D721Med (cell line): ENCODE measurements at places on chromosomes 4 and X.

DNA sequence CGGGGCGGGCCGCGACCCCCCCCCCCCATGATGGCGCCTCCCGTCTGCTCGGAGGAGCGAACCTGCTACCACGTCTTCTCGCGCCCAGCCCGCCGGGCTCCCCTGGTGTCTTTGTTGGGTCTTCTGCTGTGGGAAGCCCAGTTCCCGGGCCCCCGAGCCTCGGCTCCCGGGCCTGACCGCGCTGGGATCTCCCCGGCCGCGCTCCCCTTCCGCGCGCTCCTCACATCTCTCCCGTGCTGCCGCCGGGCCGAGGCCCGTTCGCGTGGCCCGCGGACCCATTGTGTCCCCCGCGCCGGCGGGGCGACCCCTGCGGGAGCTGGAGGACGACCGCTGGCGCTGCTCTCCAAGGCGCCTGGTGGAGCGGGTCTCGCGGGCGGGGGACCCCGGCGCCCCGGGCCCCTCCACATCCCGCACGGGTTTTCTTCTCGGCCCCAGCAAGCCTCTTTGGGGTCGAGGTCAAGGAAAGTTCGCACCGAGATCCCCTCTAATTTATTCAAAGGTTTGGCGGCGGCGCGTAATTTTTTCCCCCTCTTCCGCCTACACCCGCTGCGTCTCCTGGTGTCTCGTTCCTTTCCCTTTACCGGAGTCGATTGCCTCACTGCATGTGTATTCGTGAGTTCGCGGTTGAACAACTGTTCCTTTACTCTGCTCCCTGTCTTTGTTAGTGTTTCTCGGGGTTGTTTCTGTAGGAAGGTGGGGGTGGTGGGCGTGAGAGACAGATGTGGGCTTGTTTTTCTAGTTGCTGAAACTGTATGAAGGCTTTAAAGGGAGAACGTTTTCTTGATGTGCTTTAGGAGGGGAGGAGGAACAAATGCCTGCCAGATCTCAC is 770 bp downstream of the SMAD1 start:
- DNase-seq, result no peak

- no peak for DNase-seq
Observed at GRCh38 chrX:41245641-41246040, 88.3 kb upstream of the DDX3X start.

GRCh38 chr4:14827111-14827510 is 175.2 kb upstream of the CPEB2 start:
- DNase-seq, result no peak

DNA sequence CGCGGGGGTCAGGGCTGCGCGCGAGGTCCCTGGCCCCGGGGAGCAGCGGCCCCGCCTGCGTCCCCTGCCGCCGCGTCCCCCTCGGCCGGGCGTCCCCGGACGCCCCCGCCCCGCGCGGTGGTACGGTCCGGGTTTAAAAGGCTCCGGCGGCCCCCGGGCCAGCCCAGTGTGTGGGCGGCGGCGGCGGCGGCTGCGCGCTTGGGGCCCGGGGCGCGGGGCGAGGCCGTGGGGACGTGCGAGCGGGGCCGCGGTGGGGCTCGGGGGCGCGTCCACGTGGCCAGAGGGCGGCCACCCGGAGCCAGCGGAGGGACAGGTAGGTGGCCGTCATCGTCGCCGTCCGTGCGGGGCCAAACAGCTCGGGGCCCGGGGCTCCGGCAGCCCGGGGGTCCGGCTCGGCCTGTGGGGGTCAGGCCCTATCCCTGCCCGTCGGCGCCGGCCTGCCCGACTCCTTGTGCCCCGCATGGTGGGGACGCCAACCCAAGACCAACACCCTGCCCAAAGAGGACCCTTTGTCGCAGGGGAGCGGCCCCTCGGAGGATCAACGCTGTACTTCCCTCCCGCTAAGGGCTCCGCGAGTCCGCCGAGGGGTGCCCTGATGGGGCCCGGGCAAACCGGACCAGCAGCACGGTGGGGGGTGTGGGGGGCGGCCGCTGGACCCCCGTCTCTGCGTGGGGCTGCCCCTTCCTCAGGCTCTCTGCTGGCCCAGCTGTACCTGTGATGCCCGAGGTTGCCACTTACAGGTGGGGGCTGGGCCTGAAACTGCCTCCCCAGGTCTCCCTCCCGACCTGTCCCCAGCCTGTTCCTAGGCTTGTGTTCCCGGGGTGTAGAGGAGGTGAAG is at the start of gene PLXNA3:
PLXNA3 (plus strand) TSS at position 166 of the 838 bp plus-strand sequence. CDS start 1,903 bp downstream, outside the sequence.
- DNase-seq, result no peak

DNA sequence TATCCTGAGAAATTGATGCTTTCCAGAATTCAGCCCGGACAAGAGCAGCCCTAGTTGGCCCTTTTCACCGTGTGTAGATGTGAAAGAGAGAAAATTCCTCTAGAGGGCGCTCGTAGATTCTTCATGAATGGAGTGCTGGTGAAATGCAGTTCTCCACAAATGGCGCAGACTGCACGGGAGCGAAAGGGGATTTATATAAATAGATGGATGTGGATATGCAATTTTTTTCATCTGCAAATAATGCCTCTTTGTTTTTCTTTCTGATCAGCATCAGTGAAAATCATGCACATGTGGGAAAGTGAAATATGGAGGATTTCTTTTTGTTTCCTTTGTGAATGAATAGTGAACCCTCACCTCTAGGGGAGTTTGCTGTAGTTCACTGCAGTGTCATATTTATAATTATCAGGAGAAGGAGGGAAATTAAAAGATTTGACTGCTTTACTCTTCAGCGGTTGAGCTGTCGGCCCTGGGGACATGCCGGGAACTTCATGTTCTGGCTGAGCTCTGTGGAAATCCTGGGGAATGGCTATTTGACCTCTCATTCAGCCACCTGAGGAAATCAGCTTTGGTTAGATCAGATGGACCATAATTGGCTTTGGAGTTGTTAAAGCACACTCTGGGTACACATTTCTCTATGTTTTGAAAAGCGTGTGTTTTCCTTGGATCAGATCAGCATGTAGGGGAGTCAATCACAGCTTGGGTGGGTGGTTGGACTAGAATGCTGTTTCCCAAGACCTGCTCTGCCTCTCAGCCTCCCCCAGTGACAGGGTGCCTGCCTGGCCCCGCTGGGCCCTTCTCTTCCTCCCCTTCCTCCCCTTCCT is 115.0 kb upstream of the SHISA3 start:
- DNase-seq, result peak; percentile 42

DNA sequence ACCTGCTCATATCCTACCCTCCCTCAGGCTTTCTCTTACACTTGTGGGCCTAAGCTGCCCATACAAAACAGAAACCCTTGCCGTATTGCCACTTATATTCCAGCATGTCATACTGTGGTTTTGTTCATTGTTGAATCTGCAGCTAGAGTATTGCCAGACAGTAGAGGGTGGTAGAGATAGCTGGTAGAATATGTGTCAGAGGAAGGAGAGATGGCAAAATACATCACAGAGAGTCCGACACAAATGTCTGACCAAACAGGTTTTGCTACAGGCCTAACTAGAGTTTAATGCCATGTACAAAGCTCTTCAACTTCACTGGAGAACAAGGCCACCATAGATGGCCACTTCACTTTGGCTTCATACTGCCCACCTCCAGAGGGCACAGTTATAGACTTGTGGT is 160.1 kb downstream of the EFHC2 start:
- DNase-seq, result no peak

DNA sequence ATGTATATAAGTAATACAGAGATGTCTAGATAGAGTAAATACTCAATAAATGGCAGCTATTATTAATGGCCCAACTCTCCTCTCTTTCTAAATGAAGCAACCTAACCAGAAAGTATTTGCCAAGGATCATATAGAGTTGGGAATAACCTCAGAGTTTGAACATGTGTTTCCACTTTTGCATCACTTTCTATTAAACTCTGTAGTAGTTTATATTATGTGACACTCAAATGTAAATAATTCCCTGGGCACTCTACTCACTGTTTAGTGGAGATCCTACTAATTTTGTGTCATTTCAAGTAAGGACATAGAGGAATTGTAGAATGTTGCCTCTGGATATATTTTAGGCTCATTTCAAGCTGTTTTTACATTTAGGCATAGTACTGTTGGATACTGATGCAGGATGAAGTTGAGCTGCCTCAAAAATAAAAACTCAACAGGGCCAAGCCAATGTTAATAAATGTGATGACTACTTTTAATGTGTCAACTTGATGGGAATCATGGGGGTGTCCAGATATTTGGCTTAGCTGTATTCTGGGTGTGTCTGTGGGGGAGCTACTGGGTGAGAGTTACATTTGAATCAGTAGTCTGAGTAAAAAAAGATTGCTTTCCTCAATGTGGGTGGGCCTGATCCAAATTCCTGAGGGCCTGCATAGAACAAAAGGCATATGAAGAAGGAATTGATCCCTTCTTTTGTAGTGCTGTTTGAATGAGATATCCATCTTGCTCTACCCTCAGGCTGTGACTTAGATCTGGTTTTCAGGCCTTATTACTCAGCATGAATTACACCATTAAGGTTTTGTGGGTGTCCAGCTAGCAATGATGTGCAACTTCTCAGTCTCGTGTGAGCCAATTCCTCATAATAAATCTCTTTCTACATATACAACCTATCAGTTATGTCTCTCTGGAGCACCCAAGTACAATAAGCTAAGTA is 1368.2 kb downstream of the STIM2 start:
- no peak for DNase-seq

- DNase-seq, result no peak
Observed at GRCh38 chrX:70921709-70922352, 9.1 kb downstream of the SLC7A3 start.

DNA sequence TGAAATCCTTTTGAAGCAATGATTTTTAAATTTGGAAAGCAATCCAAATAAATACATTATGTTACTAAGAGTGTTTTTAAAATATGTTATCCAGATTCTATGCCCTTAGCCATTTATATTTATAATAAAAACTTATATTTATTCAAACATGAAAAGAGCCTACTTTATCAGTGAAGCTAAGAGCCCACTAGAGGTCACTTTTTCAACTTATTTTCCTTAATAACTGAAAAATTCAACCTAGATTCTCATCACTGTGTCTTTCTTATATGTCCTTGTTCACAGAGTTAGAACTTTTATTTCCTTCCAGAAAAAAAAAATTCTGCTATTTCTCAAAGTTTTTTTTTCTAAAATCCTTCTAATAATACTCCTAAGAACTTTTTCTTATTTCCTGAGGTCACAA is 23.9 kb downstream of the PRDM8 start:
- no peak for DNase-seq

GRCh38 chr4:34202154-34202553 is 2042.2 kb downstream of the ARAP2 start:
- DNase-seq, result no peak

DNA sequence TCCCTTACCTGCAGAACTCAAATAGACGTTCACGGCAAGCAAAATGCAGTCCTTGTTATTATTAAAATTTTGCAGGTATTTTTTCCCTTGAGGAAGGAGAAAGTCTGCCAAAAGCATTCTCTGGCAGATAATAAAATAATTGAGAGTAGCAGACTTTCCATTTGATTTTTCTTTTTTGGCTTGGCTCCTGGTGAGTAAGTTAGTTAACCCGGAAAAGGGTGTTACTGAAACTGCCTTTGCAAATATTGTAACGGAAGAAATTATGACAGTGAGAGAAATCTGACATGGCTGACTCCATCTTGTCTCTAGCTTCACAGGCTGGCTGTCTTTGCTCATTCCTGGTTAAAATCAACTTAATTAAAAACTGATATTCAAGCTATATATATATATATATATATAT is 100.5 kb downstream of the GPR143 start:
- no peak for DNase-seq

- no peak for DNase-seq
Observed at GRCh38 chrX:38561951-38562719, 793 bp downstream of the TSPAN7 start.

DNA sequence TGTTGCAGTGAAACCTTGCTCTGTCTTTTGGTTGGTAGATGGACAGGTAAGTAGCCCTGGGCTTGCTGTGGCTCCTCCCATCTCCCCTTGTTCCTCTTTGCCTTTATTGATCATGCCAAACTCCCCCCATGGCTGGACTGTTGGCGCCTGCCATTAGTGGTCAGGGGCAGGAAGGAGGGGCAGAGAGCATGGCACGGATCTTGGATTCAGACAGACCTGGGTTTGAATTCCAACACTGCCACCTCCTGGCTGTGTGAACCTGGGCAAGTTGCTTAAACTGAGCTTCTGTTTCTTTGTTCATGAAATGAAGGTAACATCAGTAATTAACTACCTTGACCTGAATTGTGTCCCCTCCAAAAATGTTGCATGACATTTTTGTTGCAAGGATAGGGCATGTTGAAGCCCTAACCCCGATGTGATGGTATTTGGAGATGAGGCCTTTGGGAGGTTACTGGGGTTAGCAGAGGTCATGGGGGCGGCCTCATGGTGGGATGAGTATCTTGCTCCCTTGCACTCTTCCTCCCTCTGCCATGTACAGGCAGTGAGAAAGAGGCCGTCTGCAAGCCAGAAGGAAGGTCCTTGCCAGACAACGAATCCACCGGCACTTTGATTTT is 6.0 kb downstream of the SLC2A9 start:
- no peak for DNase-seq

- no peak for DNase-seq
Observed at GRCh38 chrX:116757491-116757890, 294.7 kb upstream of the CT83 start.

DNA sequence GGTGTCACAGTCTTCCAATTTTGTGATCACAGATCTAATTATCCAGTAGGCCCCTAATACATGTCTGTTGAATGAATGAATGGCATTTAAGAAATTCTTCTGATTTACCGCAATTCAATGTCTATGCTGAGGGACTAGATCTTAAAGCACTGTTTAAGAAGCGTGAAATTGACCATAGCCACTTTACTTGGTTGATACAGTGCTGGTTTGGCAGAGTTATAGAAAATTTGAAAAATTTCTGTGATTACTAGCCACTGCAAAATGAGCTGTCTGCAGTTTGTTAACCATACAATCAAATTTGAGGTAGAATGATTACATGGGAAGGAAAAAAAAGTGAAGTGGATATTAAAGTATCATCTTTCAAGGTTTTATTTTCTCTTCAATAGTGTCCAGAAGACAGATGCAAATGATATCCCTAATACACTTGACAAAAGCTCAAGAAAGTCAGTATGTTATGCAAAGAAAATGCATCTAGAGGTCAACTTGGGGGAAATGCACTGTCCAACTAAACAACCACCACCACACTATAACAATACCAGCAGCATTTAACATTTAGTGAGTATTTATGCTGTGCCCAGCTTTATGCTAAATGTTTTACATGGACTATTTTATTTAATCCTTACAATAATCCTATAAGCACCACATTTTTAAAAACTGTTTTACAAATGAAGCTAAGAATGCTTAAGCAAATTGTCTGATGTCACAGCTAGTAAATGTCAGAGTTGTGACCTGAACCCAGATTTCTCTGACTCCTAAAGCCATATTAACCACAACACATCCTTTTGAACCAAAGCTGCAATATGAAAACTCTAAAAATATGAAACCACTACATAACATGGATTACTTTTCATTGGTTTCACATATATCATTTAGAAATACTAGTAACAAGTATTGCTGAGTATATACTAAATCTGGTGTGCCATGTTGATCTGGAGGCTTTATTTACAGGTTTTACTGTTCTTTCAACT is 217.9 kb upstream of the MAB21L2 start:
- DNase-seq, result no peak

GRCh38 chr4:103076747-103077347 is at the start of gene SLC9B2:
Gene SLC9B2 (minus strand): TSS chr4:103076761. CDS start chr4:103067550, 9,211 bp downstream.
- DNase-seq, result no peak
